NCI-H446 (cell line): ENCODE measurements at places on chromosomes 5 and 9.

DNA sequence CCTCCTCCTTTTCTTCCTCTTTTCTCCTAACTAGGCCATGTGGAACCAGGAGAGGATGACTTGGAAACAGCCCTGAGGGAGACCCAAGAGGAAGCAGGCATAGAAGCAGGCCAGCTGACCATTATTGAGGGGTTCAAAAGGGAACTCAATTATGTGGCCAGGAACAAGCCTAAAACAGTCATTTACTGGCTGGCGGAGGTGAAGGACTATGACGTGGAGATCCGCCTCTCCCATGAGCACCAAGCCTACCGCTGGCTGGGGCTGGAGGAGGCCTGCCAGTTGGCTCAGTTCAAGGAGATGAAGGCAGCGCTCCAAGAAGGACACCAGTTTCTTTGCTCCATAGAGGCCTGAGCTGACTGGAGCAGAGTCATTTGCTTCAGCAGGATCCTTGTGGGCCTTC is 13.7 kb downstream of the NUDT2 start:
- DNase-seq, result no peak

DNA sequence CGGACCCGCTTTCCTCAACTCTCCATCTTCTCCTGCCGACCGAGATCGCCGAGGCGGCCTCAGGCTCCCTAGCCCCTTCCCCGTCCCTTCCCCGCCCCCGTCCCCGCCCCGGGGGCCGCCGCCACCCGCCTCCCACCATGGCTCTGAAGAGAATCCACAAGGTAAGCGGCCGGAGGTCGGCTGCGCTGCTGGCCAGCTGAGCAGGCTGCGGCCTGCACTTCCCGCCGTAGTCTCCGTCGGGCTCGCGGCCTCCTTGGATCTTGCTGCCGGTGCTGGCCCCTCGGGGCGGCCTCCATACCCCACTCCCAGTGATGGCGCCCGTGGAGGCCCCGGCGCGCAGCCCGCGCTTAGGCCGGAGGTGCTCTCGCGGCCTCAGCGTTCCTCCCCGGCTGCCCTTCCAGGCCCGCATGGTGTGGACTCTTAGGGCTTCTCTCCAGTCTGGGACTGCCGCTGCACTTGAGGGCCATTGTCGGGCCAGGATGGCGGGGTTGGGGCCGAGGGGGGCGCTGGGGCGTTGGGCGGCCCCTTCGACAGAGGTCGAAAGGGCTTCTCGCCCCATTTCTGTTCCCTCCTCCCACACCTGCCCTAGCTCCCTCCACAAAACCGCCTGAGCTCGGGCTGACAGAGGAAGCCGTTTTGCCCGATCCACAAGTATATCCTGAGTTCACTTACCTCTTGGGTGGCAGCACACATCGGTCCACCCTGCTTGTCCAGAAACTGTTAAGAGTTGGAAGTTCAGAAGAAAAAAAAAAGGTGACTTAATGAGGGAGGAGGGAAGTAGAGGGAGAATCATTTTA is 714 bp downstream of the UBE2D2 start:
- DNase-seq, result no peak

GRCh38 chr5:172903790-172904189 is 55.4 kb upstream of the RPL26L1 start:
- peak; percentile 22 for DNase-seq

DNA sequence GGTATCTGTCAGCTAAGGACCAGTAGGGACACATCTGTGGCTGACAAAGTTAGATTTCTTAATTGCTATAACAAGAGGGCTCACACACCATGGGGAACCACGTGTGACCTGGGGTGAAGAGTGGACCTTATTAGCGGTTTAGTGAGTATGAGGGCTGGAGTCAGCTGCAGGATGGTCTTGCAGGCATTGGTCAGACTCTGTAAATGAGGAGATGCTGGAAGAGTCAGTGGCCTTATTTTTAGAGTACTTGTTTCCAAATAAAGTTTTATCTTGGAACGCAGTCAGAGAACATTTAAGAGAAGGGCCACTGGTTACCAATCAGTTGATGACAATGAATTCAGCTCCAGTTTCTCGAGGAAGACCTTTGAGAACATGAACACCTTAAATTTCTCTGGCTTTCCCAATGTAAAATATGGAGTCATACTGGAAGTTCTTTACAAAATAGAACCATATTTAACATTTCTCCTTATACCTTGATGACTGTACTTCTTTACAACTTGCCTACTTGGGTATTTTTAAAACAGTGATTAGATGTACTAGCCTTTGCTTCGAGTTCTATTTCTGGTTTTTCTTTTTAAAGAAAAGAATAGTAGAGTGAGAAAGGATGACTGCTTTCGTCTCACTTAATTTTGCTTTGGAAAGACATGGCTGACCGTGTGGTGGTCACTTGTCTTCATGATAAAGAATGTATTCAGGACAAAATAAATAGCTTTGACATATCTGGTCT is 185.9 kb upstream of the S1PR3 start:
- no peak for DNase-seq

GRCh38 chr9:382383-382782 is 167.7 kb downstream of the DOCK8 start:
- no peak for DNase-seq
